Hair follicular keratinocyte (primary cell): ENCODE measurements at places on chromosomes 13 and 19. TPM values are rescaled to one million over a fixed set of nuclear protein-coding genes. Genes with fewer than 3 reads are reported as not detected.

RASIP1 gene
- total RNA-seq, result 17.6 and 25.1 TPM in 2 replicates

GARIN5A gene
- total RNA-seq, result 0.23 and 0.78 TPM in 2 replicates

FPR3 gene
- not detected in 2 replicates for total RNA-seq

OR10H1 gene
- total RNA-seq, result not detected in 2 replicates

FUT3 gene
- 0.31 TPM in 1 of 2 replicates, not detected in the other for total RNA-seq

ZNF320 gene
- total RNA-seq, result 5.4 and 5.5 TPM in 2 replicates

DIRAS1 gene
- total RNA-seq, result not detected in 2 replicates

SLITRK6 gene
- total RNA-seq, result 3.4 and 6.4 TPM in 2 replicates

DAZAP1 gene
- 84.1 and 126 TPM in 2 replicates for total RNA-seq

TIMM29 gene
- total RNA-seq, result 25.2 and 29.9 TPM in 2 replicates

CYP2A7 gene
- total RNA-seq, result not detected in 2 replicates

C19orf67 gene
- not detected in 2 replicates for total RNA-seq

ZNF93 gene
- 3.7 and 8.4 TPM in 2 replicates for total RNA-seq

POSTN gene
- 3.1 and 3.2 TPM in 2 replicates for total RNA-seq

POU2F2 gene
- 12.5 and 25.6 TPM in 2 replicates for total RNA-seq

TRPM4 gene
- 17.2 and 32.5 TPM in 2 replicates for total RNA-seq

AMER2 gene
- total RNA-seq, result not detected in 2 replicates

LILRB3 gene
- total RNA-seq, result not detected in 2 replicates

PNMA8B gene
- total RNA-seq, result under 0.01 and 0.04 TPM in 2 replicates

PHLDB3 gene
- 15.8 and 25.2 TPM in 2 replicates for total RNA-seq
